ENCODE measurements at places on chromosomes 6 and 20.

DNA sequence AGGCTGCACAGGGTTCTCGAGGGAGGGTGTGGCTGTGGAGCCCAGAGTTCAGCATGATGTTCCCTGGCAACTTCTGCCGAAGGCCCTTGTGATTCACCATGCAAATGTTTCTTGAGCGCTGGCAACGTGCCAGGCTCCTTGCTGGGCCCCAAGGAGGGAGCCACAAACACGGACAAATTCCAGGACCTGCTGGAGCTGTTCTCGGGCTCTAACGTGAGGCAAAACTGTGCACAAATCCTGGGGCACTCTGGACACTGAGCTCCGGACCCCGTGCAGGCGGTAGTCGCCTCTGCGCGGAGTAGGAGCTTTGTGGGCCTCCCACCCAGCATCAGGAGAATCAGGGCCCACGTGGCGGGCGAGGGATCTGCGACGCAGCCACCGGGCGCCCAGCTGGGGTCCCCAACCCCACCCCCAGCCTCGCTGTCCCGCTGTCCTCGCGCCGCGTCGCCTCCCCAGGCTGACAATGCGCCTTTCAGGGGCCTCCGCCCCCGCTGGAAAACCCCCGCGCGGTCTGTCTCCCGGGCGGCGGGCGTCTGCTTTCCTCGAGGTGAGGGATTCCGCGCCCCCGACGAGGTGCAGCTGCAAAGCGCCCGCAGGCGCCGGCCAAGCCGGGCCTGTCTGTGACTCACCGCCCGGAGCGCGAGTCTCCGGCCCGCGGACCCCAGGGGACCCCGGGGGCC is 31.7 kb upstream of the SCUBE3 start:
- no peak for DNase-seq

GRCh38 chr6:168495636-168496035 is 54.7 kb downstream of the SMOC2 start:
- no peak for DNase-seq

DNA sequence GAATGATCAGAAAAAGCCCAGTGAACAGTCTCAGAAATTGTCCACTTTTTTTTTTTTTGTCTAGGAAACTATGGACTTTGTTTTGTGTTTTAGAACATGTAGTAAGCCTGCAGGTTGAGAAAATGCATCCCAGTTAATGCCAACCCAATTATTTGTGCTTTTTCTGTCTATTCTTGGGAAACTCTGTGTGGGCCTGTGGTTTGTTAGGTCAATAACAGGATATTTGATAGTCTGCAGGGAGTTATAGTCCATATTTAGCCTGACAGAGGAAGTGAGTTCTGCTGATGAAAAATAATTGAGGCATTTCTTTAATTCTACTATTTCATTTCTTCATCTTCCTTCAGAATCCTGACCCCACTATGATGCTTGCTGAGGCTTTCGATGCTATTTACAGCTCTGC is 154.0 kb upstream of the LAMP5 start:
- no peak for DNase-seq

GRCh38 chr20:43961541-43962471 is 47.2 kb downstream of the TOX2 start:
- DNase-seq, result no peak

DNA sequence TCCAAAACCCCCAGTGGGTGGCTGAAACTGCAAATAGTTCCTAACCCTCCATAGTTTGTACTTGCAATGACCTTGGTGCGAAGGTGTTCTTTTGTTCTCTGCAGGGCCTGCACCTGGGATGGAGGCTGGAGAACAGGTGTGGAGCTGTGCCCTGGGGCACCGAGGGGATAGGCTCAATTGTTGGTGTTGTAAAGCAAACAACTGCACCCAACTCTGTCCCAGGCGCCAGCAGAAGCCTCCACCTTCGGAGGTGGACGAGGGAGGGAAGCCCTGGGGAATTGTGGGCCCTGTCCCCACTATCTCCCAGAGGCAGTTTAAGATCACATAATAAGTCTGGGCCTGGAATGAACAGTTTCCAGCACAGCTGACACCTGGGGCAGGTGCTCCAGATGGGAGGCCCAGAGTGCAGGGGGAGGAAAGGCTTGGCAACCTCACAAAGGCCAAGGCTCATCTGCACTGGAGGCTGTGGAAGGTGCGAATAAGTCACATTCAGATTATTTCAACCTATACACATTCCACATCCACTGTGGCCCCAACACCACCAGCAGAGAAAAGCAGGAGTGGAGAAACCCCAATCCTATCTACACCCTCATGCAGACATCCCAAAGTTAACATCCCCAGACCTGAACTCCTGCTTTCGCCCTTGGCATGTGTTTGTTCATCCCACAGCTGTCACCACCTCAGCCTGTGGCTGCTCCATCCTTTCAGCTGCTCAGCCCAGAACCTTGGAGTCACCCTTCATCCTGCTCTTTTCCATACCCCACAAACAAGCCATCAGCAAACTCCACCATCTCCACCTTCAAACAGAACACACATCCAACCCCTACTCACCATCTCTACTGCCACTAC is 12.3 kb upstream of the CBFA2T2 start:
- no peak for DNase-seq

GRCh38 chr20:53226826-53227225 is 254.7 kb downstream of the TSHZ2 start:
- DNase-seq, result no peak

GRCh38 chr20:17339000-17339399 is 112.2 kb downstream of the PCSK2 start:
- no peak for DNase-seq

- DNase-seq, result no peak
These were observed 40.3 kb downstream of the SEC63 start for GRCh38 chr6:107917451-107918375.

DNA sequence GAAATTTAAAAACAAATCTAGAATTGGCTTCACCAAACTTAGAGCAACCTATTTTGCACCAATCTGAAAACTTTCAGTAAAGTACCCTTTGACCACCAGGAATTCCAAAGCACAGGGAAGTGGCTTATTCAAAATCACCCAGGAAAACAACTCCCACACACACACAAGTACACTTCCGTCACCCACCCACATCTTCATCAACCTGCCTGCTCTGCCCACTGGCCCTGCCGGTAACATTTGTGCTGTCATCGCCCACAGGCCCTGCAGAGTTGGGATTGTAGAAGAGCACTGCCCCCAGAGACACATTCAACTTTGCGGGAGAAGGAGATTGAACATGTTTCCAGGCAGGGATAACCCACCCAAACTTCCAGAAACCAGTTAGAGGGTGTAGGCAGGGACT is 19.3 kb upstream of the SCML4 start:
- DNase-seq, result no peak

GRCh38 chr6:125944434-125944816 is 12.1 kb upstream of the HINT3 start:
- DNase-seq, result no peak

DNA sequence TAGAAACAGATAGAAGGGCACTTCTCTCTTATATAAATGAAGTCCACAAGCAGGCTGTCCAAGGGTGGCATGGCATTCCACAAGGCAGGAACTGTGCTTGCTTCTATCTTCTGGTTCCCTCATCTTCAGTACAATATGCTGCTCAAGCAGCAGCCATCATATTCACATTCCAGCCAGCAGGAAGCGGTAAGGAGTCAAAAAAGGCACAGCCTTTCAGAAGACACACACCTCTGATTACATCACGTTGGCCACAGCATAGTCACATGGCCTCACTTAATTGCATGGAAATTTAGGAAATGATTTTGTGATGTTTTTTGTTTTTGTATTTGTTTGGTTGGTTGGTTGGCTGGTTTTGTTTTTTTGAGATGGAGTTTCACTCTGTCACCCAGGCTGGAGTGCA is 19.0 kb downstream of the REM1 start:
- DNase-seq, result no peak

- DNase-seq, result no peak
These were observed 193.1 kb downstream of the SIM1 start for GRCh38 chr6:100271625-100272024.

DNA sequence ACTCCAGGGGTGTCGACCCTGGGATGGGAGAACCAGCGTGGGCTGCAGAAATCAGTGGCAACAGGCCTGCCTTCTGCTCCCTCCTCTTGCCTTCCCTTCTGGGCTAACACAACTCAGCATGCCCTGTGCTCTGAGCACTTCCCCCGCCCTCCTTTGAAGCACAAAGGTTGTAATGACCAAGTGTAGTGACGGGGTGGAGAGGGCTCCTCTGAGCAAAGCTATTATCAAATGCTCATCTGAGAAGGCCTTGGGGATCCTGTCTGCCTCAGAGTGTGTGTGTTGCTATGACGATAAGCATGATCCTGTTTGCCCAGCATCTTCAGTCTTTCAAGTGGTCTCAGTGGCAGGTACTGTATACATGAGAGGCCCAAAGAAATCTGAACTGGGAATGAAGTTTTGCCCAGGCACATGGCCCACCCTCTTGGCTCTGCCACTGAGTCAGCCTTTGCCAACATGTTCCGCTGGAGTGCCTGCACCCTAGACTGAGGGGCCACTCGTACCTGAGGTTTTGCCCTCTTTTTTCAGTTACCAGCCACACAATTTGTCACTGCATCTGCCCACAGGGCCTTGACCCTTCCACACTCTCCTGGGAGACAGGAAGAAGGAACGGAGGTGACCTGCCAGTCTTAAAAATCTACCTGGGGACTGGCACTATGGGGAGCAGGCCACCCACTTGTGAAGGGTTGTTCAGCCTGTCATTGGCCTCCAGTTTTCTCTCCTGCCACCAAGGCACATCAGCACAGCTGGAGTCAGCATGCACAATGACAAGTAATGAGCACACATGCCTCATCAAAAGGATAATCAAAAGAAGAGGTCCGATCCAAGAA is 74.5 kb downstream of the GFOD1 start:
- DNase-seq, result no peak

GRCh38 chr20:35277127-35277526 is 795 bp downstream of the MMP24OS start:
- no peak for DNase-seq

GRCh38 chr6:30954631-30955366 is 14.0 kb downstream of the MUCL3 start:
- no peak for DNase-seq

DNA sequence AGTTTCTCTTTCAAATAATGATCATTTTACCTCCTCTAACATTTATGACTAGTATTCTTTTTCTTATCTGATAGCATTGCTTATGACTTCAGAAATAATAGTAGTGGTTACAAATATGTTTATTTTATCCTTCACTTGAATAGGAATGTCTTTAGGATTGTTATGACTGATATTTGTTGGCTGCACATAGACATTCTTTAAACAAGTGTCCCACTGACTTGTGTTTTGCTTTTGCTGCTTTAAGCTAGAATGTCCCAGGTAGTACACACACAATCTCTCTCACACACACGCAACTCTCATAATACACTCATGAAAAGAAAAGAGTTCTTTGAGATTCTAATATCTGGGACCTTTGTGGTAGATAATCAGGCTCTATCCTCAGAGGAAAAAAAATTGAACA is 21.6 kb downstream of the KIAA1586 start:
- no peak for DNase-seq

DNA sequence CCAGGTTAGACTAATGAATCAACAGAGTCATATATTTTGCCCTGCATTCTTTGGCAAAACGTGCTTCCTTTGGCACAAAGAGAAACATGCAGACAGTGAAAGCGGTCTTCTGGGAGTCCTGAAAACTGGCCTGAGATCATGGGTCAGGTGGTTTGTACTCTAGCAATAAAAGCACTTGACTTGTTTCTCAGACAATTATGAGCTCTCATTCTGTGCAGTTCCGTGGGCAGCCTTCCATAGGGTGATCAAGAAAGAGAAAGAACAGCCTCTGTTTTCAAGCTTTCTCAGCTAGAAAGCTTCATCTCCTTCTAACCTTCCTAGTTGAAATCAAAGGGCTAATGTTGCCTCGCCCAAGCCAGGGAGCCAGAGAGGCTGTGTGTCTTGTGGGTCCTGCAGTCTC is 62.7 kb upstream of the ISM1 start:
- no peak for DNase-seq
